Iris pigment epithelial cell (primary cell): ENCODE measurements at places on chromosomes 4 and X.

- DNase-seq, result no peak
These were observed 87.6 kb downstream of the TMEM131L start for GRCh38 chr4:153553819-153554170.

- no peak for DNase-seq
These were observed 144.5 kb downstream of the SMIM20 start for GRCh38 chr4:26058537-26058936.

DNA sequence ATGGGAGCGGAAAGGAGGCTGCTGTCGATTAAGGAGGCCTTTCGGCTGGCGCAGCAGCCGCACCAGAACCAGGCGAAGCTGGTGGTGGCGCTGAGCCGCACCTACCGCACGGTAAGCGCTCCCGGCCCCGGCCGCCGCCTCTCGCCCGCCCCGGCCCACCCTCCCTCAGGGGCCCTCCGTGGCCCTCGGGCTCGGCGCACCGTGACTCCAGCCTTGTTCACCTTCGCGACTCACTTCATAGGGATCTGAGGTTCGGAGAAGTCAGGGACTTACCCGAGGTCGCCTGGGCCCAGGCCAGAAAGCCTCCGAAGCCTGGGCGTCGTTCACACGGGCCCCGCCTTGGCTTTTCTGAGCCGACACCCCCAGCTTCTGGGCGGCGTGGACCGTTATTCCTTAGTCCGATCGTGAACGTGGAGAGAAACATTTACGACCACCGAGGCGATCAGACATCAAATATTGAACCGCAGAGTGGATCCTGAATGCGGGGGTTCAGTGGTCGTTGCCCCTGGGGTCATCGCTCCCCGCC, 362 bp downstream of the NCAPG start:
- peak; percentile 36 for DNase-seq

DNA sequence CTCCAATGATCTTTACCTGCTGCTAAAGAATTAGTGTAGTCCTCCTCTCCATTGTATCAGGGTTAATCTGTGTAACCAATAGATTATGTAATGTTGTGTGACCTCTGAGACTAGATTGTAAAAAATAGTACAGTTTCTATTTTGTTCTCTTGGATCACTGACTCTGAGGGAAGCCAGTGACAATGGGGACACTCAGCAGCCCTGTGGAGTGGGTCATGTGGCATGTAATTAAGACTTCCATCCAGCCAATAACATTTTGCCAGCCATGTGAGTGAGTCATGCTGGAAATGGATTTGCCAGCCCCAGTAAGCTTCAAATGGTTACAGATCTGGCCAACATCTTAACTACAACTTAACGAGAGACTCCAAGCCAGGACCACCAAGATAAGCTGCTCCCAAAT, 332.3 kb downstream of the PTTG2 start:
- no peak for DNase-seq

DNA sequence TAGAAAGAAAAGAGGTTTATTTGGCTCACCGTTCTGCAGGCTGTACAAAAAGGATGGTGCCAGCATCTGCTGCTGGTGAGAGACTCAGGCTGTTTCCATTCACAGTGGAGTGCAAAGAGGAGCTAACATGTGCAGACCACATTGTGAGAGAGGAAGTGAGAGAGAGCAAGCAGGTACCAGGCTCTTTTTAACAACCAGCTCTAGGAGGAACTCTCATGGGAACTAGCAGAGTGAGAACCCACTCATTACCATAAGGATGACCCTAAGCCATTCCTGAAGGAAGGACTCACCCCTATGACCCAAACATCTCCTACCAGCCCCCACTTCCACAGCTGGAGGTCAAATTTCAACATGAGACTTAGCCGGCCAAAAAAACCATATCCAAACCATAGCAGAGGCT, 158.6 kb upstream of the ADGRL3 start:
- DNase-seq, result no peak
